Posterior vena cava (tissue), 2 donors: ENCODE measurements at places on chromosomes 12 and 14. TPM values are rescaled to one million over a fixed set of nuclear protein-coding genes. Genes with fewer than 3 reads are reported as not detected.

Gene RHOJ
- total RNA-seq, result 22.8 TPM

Gene RFX4
- not detected for total RNA-seq

Gene CHMP4A
- total RNA-seq, result 42.7 TPM

Gene CLEC6A
- not detected for total RNA-seq

Gene PAH
- total RNA-seq, result not detected

Gene MDGA2
- total RNA-seq, result 0.37 TPM

Gene TAS2R7
- not detected for total RNA-seq

Gene PRICKLE1
- total RNA-seq, result 30.5 TPM

Gene PLCZ1
- total RNA-seq, result not detected

DNA sequence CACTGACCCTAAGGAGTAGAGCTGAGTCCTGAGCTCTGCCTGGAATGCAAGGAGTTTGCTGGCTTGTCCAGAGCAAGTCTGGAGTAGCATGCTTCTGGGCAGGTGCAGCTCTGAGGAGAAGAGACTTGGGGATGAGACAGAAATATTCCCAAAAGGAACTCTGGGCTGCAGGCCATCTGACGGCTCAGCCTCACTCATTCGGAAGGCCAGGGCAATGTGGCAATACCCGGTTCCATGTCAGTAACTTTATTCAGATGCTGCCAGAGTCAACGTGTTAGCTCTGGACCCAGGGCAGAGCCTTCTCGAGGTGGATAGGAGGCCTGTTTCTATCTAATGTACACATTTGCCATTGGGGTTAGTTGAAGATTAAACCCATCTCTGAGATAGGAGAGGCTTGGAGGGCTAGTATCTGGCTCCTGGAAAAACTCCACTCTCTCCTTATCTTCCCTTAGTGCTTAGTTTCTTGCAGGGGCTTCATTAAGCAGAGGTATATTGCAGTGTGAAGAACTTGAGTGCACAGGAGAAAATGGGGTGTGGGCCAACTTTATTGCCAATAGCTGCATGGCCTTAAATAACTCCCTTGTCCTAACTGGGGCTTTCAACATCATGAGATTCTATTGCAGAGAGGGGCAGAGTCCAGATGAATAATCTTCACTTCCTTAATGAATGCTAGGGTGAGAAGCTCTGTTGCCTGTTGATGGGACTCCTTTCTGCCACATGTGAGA lies 65.6 kb downstream of the NTF3 start:
- no peak for DNase-seq

GRCh38 chr14:71143381-71144290 lies 236.4 kb downstream of the PCNX1 start:
- no peak for DNase-seq

- no peak for DNase-seq
Measured at GRCh38 chr12:1937481-1938224, 19.2 kb upstream of the CACNA2D4 start.

- DNase-seq, result peak; percentile 91
Measured at GRCh38 chr14:63893701-63894458, 41.1 kb downstream of the SYNE2 start.

DNA sequence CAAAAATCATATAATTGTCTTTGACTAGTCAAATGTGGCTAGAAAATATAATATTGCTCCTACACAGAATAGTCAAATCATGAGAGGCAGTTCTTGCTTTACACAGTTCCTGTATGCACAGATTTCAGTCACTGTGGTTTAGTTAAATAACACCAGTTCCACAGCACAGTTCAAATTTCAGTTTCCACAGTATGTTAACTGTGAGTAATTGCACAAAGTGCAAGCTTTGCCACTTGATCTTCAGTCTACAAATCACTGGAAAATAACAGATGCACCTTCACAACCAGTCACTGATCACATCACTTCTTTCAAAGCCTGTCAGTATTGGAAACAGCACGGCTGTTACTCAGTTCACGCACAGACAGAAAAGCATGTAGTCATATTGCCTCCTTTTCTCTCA lies 38.7 kb downstream of the KCNH5 start:
- no peak for DNase-seq

GRCh38 chr14:59313144-59313651 lies 124.7 kb downstream of the DAAM1 start:
- DNase-seq, result no peak

DNA sequence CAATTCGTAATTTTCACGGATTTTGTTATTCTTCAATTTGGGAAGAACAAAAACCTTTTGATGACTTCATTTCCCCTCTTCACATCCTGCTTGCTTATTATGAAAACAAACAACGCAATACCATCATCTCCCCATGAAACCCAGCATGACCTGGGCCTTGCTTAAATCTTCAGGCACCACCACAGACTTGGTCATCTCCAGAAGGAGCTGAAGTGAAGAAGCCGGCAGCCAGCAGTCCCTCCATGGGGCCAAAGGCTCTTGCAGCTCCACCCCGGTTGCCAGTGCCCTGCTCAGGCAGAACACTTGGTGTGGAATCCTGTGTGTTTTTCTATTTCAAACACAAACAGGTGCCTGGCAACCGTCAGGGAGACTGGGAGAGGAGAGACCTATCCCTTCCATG lies 982.9 kb upstream of the TMEM132C start:
- no peak for DNase-seq

- DNase-seq, result no peak
Measured at GRCh38 chr12:111436266-111436665, 30.5 kb downstream of the SH2B3 start.

DNA sequence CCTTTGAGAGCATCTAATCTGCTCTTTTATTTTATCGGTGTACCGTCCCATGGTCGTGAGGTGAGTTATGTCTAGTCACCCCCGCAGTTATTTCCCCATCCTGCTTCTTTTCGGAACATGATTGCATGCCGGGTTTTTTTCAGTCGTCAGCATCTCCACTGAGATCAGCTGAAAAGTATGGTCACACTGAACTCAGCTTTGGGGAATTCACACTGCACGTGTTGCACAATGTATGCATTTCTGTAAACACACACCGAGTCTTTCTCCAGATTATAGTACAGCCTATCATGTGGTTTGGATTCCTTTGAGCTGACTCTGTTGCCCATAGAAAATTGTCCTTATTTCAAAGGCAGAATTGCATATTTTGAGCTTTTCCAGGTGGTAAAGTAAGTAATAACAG lies 24.6 kb downstream of the PLXNC1 start:
- no peak for DNase-seq

DNA sequence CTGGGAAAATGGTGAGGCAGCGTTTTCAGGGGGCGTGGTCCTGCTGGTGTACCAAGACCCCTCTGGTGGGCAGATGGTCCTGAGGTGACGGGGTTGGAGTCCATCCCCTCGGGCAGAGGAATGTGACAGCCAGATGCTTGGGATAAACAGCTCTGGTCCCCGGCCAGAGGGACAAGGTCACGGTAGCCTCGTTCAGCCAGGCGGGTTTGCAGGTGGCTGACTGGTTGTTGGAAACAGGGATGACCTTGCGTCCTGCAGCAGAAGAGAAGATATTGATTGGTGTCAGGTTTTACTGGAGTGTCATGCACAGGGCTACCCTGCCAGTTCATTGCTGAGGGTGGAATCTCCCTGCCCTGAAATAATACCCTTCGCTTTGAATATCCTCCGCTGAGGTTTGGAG lies 43.3 kb downstream of the SLC24A4 start:
- no peak for DNase-seq

GRCh38 chr14:101200650-101201516 lies 297.4 kb upstream of the RTL1 start:
- peak; percentile 31 for DNase-seq

GRCh38 chr14:101412739-101413138 lies 148.6 kb upstream of the DIO3 start:
- DNase-seq, result no peak

DNA sequence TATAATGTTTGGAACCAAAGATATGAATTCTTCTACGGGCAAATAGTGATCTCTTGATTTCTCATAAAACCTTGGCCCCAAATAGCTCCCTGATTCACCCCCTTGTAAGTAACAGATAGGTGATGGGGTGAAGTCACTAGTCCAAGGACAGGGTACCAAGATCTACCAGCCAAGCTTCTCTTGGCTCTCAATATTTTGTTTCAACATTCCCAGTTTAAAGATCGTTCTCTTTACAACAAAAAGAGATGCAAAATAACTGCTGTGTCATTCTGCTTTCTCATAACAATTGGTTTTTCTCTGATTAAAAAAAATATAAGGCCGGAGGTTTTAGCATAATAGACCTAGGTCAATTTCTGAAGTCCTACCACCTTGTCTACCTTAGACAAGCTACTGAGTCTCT lies 11.8 kb downstream of the PAH start:
- no peak for DNase-seq

- DNase-seq, result peak; percentile 91
Measured at GRCh38 chr12:116382686-116383530, 105.4 kb upstream of the MED13L start.

DNA sequence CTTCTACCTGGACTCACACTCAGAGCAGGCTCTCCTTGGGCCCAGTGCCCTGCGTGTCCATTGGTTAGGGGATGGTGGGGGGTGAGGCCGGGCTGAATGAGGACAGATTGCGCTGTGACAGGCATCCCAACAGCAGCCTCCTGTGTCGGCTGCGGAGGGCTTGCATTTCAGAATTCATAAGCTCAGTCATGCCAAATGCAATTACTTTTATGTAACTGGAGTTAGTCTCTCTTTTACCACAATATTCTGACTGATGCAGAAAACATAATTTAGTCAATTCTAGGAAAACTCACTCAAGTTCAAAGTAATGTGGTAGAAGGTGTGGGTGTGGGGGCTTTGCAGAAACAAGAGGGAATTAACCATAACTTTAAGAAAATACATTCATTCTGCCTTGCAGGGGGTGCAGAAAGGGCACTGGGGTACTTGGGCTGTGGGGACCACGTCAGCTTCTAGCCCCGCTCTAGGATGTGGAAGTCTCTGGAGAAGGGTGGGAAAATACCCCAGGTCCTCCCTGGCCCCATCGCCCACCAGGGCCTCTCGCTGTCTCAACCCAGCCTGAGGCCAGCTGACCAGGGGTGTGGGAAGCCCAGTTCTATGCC lies 257.7 kb downstream of the ADGRD1 start:
- DNase-seq, result peak; percentile 56

DNA sequence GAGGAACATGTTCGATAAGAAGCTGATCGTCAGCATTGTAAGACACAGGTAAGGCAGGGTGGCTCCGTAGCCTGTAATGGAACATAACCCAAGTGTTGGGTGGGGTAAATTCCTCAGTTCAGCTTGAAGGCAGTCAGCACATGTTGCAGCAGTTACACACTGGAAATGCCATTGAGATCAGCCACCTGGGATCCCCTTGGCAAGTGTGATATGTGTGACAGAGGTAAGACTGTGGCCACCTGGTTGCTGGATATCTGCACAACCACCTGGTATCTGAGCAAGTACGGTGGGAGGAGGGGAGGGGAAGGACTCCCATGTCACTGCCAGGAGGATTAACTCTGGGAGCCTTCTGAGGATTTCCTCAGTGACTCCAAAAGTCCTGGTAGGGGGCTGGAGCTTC lies 158.0 kb upstream of the CAND1 start:
- DNase-seq, result no peak
